ENCODE measurements at places on chromosomes 6 and 20.

- DNase-seq = peak; percentile 15
Measured at GRCh38 chr6:9412951-9413559, 977.7 kb upstream of the SLC35B3 start.

DNA sequence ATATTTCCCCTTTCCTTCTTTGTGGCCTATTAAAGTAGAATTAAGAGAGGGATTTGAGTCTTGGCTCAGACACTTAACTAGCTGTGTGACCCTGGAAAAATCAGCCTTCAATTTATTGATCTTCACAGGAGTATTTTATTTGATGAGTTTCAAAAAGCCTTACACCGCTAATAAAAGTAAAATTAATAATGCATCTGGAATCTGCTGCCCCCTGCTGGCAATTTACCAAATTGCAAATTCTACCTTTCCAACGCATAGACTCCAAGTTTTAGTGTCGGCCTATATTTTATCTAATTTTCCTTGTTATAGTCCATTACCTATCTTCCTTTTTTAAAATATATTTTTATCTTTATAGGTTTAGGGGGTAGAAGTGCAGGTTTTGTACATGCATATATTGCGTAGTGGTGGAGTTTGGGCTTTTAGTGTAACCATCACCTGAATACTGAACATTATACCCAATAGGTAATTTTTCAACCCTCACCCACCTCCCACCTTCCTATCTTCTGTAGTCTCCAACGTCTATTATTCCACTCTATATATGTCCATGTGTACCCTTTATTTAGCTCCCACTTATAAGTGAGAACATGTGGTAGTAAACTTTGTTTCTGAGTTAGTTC lies 46.3 kb downstream of the GOPC start:
- peak; percentile 9 for DNase-seq

- DNase-seq = peak; percentile 16
Measured at GRCh38 chr20:60010689-60011458, 52.7 kb downstream of the CDH26 start.

- DNase-seq = no peak
Measured at GRCh38 chr6:142853244-142854180, 91.5 kb downstream of the HIVEP2 start.

GRCh38 chr20:62535282-62535811 lies 59.6 kb upstream of the GATA5 start:
- no peak for DNase-seq

DNA sequence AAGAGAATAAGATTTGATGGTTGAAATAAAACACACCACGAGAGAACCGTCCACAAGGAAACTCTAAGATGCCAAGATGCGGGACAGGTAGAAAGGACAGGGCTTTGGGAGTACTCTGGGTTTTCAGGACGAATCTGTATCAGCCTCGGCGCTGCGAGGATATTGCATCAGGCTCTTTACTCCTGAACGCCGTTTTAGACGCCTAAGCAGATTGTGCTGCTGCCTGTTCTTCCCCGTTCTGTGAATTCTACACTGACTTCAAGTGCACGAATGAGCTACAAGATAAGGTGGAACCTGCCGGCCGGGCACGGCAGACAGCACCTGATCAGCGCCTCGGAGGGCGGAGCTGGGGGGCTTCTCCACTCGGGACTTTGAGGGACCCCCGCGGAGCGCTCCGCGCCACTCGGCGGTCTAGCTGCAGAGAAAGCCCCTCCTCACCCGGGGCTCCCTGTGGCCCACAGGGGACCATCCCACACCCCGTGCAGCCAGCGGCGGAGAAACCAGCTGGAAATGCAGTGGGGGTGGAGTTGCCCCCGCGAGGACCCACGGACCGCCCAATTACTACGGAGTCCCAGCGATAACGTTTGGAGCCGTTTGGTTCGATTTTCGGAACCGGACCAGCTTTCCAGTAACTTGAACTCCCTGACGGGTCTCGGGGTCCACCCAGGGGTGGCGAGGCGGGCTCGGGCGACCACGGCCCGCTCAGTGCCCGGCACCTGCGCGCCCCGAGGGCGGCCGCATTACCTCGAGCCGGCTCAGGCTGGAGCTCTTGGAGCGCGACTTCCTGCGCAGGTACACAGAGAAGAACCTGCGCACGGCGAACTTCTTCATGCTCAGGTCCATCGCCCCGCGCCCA lies 646 bp downstream of the RPS6KA2 start:
- peak; percentile 76 for DNase-seq

DNA sequence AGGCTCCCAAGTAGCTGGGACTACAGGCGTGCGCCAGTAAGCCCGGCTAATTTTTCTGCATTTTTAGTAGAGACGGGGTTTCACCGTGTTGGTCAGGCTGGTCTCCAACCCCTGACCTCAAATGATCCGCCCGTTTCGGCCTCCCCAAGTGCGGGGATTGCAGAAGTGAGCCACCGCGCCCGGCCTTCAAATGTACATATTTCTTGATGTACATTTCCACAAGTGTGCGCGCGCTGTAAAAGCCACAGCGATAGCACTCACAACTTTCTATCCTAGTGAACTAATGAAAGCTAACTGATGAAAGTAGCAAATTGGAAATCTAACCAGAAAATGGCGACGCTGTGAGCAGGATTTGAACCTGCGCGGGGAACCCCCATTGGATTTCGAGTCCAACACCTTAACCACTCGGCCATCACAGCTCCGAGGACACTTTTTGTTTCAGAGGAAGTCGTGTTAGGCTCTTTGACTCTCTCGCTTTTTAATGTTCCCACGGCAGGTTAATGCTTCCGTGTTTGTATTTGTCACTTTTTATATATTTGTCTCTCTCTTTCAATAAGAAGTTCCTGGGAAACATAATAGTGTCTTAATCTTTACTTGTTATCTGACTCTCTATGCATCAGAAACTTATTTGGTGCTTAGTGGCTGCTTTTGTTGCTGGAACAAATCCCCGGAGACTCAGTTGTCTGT lies 199.4 kb upstream of the ZNF184 start:
- DNase-seq = no peak

- no peak for DNase-seq
Measured at GRCh38 chr6:100987556-100987955, 106.4 kb upstream of the ASCC3 start.

DNA sequence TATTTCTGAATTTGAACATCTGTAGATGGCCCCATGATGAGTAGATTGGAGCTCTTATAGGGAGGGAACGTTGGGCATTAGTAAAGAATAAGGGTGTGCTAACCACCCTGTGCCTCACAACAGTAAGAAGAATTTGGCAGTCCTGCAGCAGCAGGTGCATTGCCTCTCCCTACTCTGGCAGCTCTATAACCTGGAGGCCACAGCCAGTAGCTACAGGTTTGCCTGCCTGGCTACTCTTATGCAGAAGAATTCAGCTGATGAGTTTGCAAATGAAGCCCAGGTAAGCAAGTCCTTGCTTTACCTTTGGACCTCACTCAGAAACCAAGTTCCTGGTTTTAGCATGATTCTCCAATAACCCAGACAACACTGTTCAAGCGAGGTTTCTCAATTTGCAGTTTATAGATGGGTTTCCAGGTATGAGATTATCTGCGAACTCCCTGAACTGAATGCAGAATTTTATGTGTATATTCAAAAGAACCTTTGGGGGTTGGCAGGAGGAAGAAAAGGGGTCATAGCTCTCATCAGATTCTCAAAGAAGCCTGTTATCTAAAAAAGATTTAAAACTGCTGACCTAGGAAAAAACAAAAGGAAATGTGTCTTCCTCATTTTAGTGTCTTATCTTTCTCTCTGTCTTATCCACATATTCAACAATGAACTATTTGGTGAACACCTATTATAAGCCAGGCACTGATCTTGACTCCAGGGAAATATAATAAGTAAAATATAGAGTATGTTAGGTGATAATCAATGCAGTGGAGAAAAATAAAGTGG lies 18.9 kb downstream of the TREML1 start:
- DNase-seq = no peak

DNA sequence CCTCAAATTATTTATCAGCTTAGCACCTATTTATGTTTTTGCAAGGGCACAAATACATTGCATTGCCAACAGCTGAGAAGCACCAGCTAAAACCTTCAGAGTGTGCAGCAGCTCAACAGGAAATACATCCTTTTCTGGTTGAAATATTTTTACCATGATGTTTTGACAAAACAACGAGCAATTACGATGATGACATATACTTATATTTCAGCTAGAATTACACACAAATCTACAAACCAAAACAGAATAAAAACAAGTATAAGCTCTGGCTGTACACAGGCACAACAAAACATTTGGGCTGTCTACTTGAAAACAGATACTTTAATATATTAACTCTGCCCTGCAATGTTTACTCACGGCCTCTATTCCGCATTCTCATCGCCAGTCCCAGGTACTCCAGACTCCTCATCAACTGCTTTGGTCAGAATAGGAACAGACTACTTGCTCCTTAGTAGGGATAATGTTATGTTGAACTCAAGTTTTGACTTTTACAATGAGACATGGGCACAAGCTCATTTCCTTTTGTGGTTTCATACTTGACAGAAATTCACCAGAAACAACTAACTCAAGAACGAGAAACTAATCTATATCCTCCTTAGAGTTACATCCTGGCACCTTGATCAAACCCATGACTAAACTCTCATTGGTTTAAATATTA lies 377.6 kb downstream of the ESR1 start:
- no peak for DNase-seq

GRCh38 chr6:166253281-166253681 lies 54.9 kb downstream of the PRR18 start:
- peak; percentile 34 for DNase-seq

GRCh38 chr6:35046862-35047261 lies 94.3 kb downstream of the TCP11 start:
- no peak for DNase-seq

DNA sequence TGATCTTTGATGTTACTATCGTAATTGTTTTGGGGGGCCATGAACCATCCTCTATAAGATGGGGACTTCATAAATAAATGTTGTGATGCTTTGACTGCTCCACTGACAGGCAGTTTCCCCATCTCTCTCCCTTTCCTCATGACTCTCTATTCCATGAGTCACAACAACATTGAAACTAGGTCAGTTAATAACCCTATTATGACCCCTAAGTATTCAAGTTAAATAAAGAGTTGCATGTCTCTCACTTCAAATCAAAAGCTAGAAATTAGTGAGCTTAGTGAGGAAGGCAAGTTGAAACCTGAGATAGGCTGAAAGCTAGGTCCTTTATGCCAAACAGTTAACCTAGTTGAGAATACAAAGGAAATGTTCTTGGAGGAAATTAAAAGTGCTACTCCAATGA lies 491.0 kb downstream of the HAO1 start:
- DNase-seq = no peak

DNA sequence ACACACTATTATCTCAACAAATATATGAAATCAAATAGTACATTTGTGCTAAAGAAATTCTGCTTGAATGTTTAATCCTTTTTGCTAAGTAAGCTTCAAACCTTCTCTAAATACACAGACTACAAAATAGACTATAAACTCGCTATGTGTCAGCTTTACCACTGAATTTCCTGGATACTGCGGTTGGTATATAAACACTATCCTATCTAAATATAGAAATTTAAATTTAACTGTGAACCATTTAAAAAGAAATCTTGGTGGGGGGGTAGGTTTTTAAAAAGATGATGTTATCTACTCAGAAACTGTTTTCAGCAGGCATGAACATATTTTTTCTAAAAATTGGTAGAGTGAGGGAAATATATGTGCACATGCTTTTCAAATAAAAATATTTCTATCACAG lies 306.5 kb upstream of the RUNX2 start:
- DNase-seq = no peak

- DNase-seq = no peak
Measured at GRCh38 chr20:17971300-17972013, 2.6 kb downstream of the MGME1 start.

DNA sequence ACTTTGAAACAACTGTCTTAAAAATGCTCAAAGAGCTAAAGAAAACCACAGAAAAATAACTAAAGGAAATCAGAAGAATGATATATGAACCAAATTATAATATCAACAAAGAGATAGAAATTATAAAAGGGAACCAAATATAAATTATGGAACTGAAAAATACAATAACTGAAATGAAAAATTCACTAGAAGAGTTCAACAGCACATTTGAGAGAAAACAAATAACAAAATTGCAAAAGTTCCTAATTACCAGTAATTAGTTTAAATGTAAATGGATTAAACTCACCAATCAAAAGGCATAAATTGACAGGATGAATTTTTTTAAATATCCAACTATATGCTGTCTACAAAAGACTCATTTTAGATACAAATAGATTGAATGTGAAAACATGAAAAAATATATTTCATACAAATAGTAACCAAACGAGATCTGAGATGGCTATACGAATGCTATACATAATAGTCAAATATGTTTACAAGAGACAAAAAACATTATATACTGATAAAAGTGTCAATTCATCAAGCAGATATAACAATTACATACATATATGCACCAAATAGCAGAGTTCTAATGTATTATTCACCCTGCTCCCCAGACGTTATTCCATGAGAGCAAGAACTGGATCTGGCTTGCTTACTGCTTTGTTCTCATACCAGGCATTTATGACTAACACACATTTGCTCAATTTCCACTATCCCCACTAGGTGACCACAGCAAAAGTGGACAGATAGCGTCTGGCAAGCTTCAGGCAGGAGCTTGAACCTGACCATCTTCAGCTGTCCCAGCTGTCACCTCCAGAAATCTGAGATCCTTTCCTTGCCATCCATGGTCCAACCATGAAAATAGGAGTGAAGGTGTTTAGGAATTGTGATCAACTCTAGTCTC lies 72.4 kb upstream of the SIRPA start:
- DNase-seq = no peak

DNA sequence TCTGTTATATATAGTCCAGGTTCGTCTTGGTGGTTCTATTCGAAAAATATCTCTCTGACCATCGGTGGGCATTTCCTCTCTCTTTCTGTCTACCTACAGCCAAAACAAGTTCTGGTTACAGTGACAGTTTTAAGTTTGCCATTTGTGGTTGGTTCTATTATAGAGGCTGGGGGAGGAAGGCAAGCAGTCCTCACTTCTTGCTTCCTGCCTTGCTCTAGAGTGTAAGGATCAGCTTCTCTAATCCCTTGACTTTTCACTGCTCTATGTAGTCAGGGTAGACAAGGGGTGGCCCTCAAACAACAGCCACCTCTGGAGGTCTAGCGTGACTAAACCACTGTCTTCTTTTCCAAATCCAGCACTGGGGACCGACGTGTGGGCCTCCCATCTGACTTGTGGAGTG lies 16.1 kb downstream of the E2F3 start:
- no peak for DNase-seq

- DNase-seq = no peak
Measured at GRCh38 chr6:25465941-25466340, 186.1 kb upstream of the SCGN start.

GRCh38 chr20:35093267-35093884 lies 769 bp upstream of the TRPC4AP start:
- DNase-seq = no peak

DNA sequence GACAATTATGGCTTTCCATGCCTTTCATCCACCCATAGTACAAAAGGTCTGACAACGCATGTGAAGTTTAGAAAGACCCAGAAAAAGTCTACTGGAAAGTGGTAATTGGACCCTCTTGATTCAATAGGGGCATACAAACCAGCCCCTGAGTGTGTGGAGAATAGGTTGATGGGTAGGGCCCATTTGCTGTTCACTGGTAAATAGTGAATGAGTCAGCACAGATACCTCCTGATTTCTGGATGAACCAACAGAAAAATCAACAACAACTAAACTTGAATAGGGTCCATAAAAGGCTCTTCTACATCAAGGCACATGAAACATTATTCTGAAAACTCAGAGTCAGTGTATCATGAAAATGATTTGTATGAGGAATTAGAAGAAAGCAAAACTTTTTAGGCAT lies 235.4 kb upstream of the SLC35B3 start:
- DNase-seq = no peak

- DNase-seq = no peak
Measured at GRCh38 chr20:17866234-17867001, 102.2 kb downstream of the SNX5 start.

- no peak for DNase-seq
Measured at GRCh38 chr6:168413856-168414255, 27.1 kb upstream of the SMOC2 start.

GRCh38 chr20:51067792-51068191 lies 44.9 kb upstream of the KCNG1 start:
- DNase-seq = no peak

Measured in NCI-H1092 treated with DMSO at 0.1 percent for 48 hours (cell line).